ENCODE measurements at places on chromosomes 11 and 22. TPM values are rescaled to one million over a fixed set of nuclear protein-coding genes. Genes with fewer than 3 reads are reported as not detected.

ZP1 gene
- not detected for total RNA-seq

SERHL2 gene
- 5.9 TPM for total RNA-seq

TSGA10IP gene
- total RNA-seq: 0.11 TPM

EXT2 gene
- total RNA-seq: 145 TPM

MS4A7 gene
- not detected for total RNA-seq

WT1 gene
- total RNA-seq: 6.9 TPM

TMEM225 gene
- total RNA-seq: not detected

PRDM11 gene
- total RNA-seq: 2.9 TPM

YPEL4 gene
- 0.66 TPM for total RNA-seq

DBX1 gene
- total RNA-seq: not detected

CHRDL2 gene
- total RNA-seq: not detected

SPI1 gene
- not detected for total RNA-seq

NLRP6 gene
- total RNA-seq: not detected

SLC35E4 gene
- 15.5 TPM for total RNA-seq

GAL gene
- 3.3 TPM for total RNA-seq

TTLL8 gene
- total RNA-seq: not detected

OR4D5 gene
- total RNA-seq: not detected

TRIM68 gene
- total RNA-seq: 9.6 TPM

ISX gene
- total RNA-seq: not detected

LRP5 gene
- total RNA-seq: 52.1 TPM

TMEM25 gene
- 13.0 TPM for total RNA-seq

TREH gene
- under 0.01 TPM for total RNA-seq

KLHL35 gene
- 1.7 TPM for total RNA-seq

P2RX6 gene
- 0.44 TPM for total RNA-seq

C22orf42 gene
- total RNA-seq: not detected

FADS1 gene
- 168 TPM for total RNA-seq

CNGA4 gene
- under 0.01 TPM for total RNA-seq

OR52I1 gene
- not detected for total RNA-seq

SHANK2 gene
- 2.8 TPM for total RNA-seq

All from uterine smooth muscle cell (primary cell).